ENCODE measurements at places on chromosomes 7 and 10. TPM values are rescaled to one million over a fixed set of nuclear protein-coding genes. Genes with fewer than 3 reads are reported as not detected.

DNA sequence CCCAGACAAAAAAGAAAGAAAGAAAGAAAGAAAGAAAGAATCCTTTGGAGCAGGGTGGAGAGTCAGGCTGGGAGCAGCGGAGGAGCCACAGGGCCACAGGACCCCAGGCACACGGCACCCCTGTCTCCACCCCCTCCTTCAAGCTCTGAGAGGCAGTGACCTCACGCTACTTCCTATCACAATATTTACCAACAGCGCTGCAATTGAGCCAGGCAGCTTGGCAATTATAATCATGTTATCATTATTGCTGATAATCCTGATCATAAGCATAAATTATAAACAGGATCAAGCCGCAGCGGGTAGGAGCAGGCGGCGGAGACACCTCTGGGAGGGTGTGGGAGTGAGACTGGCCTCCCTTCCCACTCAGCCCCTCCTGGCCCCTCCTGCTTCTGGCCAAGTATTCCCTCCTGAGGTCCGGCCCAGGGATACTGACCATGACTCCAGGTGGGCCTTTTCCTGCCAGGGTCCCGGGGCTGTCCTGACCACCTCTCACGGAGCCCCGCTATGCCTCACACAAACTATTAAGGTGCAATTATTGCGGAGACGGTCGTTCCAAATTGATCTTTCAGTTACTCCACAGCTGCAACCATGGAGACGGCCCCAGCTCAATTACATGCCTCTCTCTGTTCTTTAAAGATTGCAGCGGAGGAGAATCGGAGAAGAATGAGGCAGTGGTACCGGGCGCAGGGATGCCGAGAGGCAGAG lies 10.0 kb upstream of the GTF2IRD1 start:
- H3K27ac ChIP-seq: no peak overlapping the region
- H3K4me1 ChIP-seq: no peaks in the 10 kb centered on the region
- H3K27me3 ChIP-seq: no peaks in the 10 kb centered on the region

DNA sequence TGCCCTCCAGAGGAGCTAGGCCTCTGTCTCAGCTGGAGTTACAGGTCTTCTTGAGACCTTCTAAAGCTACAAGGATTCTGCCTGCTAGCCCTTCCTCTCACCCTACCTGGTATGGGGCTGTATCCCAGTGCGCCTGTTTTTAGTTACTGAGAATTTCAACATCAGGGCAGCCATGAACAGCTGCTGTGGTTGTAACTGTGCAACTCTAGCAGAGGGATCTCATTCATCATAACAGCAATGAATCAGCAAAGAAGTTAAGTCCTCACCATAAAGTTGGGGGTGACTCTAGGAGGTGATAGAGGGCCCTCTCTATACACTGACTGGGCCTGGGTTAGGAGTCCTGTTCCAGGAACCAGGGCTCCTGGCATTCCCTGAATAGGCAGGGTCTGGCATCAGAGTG lies 14.0 kb upstream of the CDH23 start:
- H3K4me3 ChIP-seq: no peak overlapping the region
- H3K27me3 ChIP-seq: no peaks in the 10 kb centered on the region
- H3K36me3 ChIP-seq: no peaks in the 10 kb centered on the region
- no peak overlapping the region for H3K27ac ChIP-seq

- H3K36me3 ChIP-seq: no peaks in the 10 kb centered on the region
- no peaks in the 10 kb centered on the region for H3K27me3 ChIP-seq
- H3K4me3 ChIP-seq: no peak overlapping the region
Measured at GRCh38 chr10:78441694-78442093, 408.0 kb downstream of the RPS24 start.

DNA sequence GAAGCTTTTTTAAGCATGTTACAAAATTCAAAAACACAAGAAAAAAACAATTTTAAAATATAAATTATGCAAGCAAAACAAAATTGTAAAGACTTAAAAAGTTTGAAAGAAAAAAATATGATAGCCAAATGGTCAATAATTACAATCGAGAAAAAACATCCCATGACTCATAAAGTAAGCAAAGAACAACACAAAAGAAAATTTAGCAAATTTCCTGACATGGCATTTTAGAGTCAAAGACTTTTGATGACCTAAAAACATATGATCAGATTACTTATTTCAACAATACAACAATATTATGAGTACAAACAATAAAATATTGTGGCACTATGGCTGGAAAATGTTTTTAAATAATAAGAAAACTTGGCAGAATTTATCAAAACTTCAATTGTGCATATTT lies 312.1 kb upstream of the MEOX2 start:
- H3K27me3 ChIP-seq: no peaks in the 10 kb centered on the region
- H3K4me3 ChIP-seq: no peak overlapping the region
- no peak for DNase-seq

DNA sequence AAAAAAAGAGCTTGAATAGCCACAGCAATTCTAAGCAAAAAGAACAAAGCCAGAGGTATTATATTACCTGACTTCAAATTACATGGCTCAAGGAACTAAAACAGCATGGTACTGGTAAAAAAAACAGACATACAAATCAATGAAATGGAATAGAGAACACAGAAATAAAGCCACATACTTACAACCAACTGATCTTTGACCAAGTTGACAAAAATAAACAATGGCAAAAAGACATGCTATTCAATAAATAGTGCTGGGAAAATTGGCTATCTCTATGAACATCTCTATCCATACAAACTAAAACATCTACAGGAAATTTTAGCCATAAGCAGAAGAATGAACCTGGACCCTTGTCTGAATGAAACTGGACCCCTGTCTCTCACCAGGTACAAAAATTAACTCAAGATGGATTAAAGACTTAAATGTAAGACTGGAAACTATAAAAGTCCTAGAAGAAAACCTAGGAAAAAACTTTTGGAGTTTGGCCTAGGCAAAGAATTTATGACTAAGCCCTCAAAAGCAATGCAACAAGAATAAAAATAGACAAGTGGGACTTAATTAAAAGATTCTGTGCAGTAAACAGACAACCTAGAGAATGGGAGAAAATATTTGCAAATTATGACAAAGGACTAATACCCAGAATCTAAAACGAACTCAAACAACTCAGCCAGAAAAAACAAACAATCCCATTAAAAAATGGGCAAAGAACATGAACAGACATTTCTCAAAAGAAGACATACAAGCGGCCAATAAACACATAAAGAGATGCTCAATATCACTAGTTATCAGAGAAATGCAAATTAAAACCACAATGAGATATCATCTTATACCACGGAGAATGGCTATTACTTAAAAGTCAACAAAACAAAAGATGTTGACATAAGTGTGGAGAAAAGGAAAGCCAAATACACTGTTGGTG lies 72.8 kb upstream of the DDC start:
- no peak overlapping the region for H3K27ac ChIP-seq
- H3K36me3 ChIP-seq: no peaks in the 10 kb centered on the region
- DNase-seq: no peak
- no peak overlapping the region for H3K4me3 ChIP-seq

DNA sequence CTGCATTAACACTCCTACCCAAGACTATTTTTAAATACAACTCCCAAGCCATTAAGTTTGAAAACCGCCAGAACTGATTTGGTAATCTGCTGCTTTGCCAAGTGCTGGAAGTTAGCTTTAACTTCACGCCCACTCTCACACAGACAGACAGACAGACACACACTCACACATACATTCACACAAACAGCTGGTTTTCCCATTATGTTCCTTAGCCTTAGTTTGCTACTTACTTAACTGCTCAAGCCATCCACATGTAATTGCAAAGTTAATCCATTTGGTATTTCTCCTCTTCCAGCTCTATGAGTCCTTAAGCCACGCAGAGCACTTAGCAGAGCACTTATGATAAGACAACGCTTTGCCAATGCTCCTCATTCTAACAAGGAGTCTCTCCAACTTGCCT lies 8.3 kb downstream of the COBL start:
- H3K36me3 ChIP-seq: no peaks in the 10 kb centered on the region
- no peaks in the 10 kb centered on the region for H3K27me3 ChIP-seq
- H3K4me3 ChIP-seq: no peak overlapping the region

DNA sequence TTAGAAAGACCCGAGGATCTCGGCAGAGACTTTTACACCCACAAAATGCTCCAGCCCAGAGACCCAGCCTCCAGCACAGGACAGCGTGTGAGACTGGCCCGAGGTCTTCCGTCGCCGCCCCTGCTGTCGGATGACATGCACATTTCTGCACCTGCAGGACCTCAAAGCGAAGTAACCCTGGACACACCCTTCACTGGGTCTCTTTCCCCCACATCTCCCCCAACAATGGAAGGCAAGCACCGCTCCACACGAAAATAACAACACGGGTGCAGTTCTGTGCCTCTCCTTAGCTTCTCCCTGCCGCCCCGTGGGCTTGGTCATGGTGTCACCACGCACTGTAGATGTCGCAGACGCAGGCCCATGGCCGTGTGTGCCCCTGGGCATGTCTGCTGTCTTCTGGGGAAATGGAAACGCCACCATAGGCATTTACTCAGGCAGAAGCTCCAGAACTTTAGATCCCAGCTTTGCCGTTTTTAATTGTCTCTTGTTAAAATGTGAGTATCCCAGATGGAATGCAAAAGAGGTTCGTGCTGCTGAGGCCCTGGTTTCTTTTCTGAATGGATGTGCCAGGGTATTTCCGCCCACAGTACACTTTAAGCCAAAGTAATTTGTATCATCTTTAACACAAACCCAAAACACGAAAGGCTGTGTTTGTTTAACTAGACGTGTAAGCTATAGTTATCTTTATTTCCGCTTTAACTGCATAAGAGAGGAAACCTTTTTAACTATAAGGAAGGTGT lies 237.9 kb downstream of the MGMT start:
- no peak overlapping the region for H3K4me3 ChIP-seq
- DNase-seq: no peak
- no peaks in the 10 kb centered on the region for H3K27me3 ChIP-seq
- no peak overlapping the region for H3K27ac ChIP-seq
- H3K36me3 ChIP-seq: no peaks in the 10 kb centered on the region
- no peaks in the 10 kb centered on the region for H3K4me1 ChIP-seq

DNA sequence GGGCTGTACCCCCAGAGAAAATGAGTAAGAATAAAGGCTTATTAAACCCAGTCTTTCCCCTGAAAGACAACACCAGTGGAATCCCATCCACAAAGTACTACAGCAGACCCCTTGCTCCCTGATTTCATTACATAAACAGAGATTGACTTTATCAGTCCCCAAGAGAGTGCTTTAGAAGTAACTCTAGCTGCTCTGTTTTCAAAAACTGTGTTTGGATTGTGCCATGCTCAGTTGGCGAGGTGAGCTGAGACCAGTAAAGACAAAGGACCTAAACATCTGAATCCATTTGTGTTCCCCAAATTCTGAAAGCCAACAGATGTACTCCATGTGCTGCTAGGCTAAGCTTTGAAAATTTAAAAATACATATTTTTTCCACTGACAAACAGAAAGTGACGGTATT lies 127.0 kb downstream of the ATE1 start:
- H3K27me3 ChIP-seq: no peaks in the 10 kb centered on the region
- no peaks in the 10 kb centered on the region for H3K4me1 ChIP-seq
- H3K27ac ChIP-seq: no peak overlapping the region
- no peak overlapping the region for H3K4me3 ChIP-seq
- no peak for DNase-seq
- H3K36me3 ChIP-seq: no peaks in the 10 kb centered on the region

Gene SCIN
- total RNA-seq: 4.7 TPM

All from testis (tissue), 5 donors.